ENCODE measurements at places on chromosomes 12 and 14.

- no peak for DNase-seq
- peaks cover 48% of the 10 kb centered on the region for H3K4me1 ChIP-seq
- H3K4me3 ChIP-seq = no peak overlapping the region
These were observed 111.9 kb downstream of the FOXN3 start for GRCh38 chr14:89304972-89305703.

DNA sequence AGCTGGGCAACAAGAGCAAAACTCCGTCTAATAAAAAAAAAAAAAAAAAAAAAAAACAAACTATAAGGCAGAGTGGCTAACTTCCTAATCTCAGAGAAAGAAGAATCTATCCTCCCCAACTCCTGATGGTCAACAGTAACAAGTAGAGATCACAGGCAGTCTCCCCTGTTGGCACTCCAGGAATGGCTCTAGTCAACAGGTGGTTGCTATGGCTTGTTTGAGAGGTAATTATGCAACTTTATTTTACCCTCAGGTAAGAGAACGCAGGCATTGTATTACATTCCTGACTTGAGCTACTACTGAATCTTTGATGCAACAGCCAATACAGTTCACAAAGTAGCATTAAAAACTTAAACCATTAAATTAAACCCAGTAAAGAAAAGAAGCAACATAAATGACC lies 180.3 kb downstream of the DICER1 start:
- no peaks in the 10 kb centered on the region for H3K4me1 ChIP-seq
- no peak overlapping the region for H3K4me3 ChIP-seq

DNA sequence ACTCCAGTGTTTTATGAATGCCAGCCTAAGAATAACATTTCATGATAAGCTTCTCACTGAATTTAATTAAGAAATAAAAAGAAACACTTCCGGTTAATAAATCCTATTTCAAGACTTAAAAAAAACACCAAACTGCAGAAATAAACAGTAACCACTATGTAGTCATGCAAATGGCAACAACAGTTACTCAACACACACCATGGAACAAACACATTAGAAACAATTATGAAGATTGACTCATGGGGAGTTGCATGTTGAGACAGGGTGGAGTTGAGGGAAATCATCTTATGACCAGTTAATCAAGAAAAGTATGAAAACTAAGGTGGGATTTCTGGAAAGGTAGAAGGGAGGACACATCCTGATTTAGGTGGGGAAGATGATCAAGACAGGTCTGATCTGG lies 52.7 kb downstream of the PLBD1 start:
- H3K4me3 ChIP-seq = no peak overlapping the region
- H3K4me1 ChIP-seq = peaks cover 12% of the 10 kb centered on the region
- no peaks in the 10 kb centered on the region for H3K27me3 ChIP-seq
- no peaks in the 10 kb centered on the region for H3K36me3 ChIP-seq

GRCh38 chr14:88481794-88482193 lies 73.0 kb downstream of the PTPN21 start:
- no peak overlapping the region for H3K4me3 ChIP-seq
- no peaks in the 10 kb centered on the region for H3K36me3 ChIP-seq
- H3K27ac ChIP-seq = no peak overlapping the region
- no peaks in the 10 kb centered on the region for H3K27me3 ChIP-seq
- H3K4me1 ChIP-seq = no peaks in the 10 kb centered on the region
- DNase-seq = no peak

DNA sequence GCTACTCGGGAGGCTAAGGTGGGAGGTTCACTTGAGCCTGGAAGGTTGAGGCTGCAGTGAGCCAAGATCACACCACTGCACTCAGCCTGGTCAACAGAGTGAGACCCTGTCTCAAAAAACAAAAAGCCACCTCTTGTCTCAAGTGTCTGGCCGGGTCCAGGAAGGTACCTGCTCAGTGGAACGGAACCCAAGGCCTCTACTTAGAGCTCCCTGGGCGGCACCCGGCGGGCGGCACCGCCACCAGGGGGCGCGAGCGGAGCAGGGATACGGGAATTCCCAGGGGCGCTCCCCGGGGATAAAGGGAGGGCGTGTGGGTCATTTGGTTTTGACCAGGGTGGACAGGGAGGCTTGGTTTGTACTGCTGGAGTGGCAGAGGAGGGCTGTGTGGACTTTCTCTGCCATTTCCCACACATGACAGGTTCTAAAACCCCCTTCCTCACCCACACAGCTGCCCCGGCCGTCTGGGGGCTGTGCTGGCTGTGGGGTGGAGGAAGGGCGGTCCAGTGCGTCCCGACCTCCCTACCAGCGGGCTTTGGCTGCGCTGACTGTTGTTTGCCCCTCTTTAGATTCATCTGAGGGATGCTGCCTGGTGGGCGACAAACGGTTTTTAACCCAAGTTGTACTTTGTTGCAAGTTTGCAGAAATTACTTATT lies 91.4 kb downstream of the SETD3 start:
- H3K4me1 ChIP-seq = no peaks in the 10 kb centered on the region
- H3K27me3 ChIP-seq = 0 out of 2 replicates have a peak, but pooled peaks cover 3% of the 10 kb centered on the region
- H3K4me3 ChIP-seq = no peak overlapping the region
- H3K27ac ChIP-seq = no peak overlapping the region
- no peaks in the 10 kb centered on the region for H3K36me3 ChIP-seq

- H3K27me3 ChIP-seq = no peaks in the 10 kb centered on the region
- H3K36me3 ChIP-seq = no peaks in the 10 kb centered on the region
These were observed 27.1 kb upstream of the DIO3 start for GRCh38 chr14:101534198-101534597.

DNA sequence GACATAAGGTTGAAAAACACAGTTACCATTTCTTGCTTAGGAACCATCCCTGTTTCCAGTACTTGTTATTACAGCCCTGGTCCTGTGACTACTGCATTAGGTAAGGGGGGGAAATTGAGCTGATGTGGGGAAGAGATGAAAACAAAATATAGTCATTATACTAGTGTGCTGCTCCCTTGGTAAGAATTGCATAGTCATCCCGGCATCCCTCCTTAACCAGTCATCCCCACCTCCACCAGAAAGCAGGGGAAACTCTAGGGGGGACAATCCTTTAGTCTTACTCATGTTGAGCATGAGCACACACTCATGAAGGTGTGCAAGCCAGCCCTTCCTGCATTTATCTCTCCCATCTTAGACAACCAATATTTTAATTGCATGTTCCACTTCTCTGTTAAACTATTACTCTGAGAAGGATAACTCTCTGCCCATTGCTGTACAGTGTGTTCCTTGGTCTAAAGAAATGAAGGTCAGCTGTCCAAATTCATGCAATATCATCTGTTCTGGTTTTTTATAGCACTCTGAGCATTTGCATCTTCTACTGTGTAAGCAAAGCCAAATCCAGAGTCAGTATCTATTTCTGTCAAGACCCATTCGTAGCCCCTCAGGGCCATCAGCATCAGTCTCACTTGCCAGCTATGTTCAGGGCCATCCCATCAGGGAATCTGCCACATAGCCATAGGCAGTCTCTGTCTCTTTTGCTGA lies 46.8 kb downstream of the TMEM30B start:
- no peak overlapping the region for H3K4me3 ChIP-seq
- no peaks in the 10 kb centered on the region for H3K4me1 ChIP-seq
- no peak overlapping the region for H3K27ac ChIP-seq
- H3K27me3 ChIP-seq = no peaks in the 10 kb centered on the region
- no peak for DNase-seq

DNA sequence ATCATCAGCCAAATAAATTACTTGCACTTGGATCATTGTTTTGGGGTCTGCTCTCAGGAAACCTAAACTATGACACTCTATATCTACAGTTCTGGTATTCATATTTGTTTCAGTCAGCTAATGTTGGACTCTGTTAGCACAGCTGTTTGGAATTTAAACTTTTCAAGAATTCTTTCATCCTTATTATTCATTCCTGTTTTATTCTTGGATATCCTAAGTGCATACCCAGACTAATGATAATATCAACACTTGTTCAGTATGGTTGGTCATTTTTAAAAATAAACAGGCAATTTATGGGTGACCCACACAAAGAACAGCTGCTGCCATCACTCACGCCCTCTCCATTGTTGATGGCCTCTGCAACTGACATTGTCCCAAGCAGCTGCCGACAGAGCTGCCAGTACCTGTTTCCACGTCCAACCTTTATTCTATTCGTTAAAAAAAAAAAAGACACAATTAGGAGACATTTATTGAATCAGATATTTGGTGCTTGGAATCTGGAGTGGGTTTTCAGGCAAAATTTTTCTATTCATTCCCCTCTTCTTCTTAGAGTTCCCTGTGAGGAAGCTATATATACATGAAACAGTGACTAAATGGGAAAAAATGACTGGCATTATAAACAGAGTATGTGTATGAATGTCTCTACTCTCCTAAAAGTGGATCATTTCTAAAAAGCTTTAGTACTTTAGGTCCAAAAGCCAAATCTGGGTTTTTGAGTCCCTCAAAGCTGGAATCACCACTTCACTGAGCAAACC lies 252.1 kb upstream of the NAV3 start:
- DNase-seq = no peak
- no peaks in the 10 kb centered on the region for H3K4me1 ChIP-seq
- no peak overlapping the region for H3K27ac ChIP-seq
- H3K27me3 ChIP-seq = no peaks in the 10 kb centered on the region
- H3K4me3 ChIP-seq = no peak overlapping the region
- H3K36me3 ChIP-seq = no peaks in the 10 kb centered on the region

GRCh38 chr12:89481213-89481914 lies 43.2 kb downstream of the GALNT4 start:
- no peaks in the 10 kb centered on the region for H3K36me3 ChIP-seq
- H3K27ac ChIP-seq = no peak overlapping the region
- no peak overlapping the region for H3K4me3 ChIP-seq
- H3K4me1 ChIP-seq = no peaks in the 10 kb centered on the region
- no peaks in the 10 kb centered on the region for H3K27me3 ChIP-seq

DNA sequence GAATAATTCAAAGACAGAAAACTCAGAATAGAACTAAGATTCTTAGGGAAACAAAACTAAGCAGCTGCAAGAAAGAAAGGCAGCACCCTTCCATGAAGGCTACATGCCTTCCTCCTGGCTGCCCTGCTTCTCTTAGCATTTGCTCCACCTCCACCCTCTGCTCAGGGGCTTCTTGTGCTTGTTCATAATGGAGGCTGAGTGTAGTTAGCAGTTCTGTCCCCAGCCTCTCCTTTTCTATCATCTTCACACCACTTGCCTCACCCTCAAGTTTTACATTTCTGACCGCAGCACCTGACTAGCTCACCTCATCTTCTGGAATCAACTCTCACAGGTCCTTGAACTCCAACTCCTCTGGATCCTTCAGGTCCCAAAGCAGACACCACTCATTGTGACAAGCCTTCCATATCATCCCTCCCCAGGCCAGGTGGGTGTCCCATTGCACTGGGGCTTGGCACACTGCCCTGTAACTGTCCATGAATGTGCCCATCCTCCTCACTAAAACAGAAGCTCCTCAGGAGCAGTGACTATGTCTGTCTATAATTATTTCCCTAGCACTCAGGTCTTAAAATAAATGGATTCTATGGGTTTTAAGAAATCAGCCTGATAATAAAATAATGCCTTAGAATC lies 139.1 kb downstream of the TMTC1 start:
- H3K27ac ChIP-seq = no peak overlapping the region
- H3K4me3 ChIP-seq = no peak overlapping the region
- H3K36me3 ChIP-seq = no peaks in the 10 kb centered on the region
- H3K27me3 ChIP-seq = no peaks in the 10 kb centered on the region

- H3K27ac ChIP-seq = no peak overlapping the region
- no peak for DNase-seq
- H3K36me3 ChIP-seq = no peaks in the 10 kb centered on the region
- no peaks in the 10 kb centered on the region for H3K4me1 ChIP-seq
- no peak overlapping the region for H3K4me3 ChIP-seq
These were observed 92.8 kb upstream of the TMTC2 start for GRCh38 chr12:82593901-82594396.
